ENCODE measurements at places on chromosomes 4 and X. TPM values are rescaled to one million over a fixed set of nuclear protein-coding genes. Genes with fewer than 3 reads are reported as not detected.

The ADAMTS3 gene
- 0.08 TPM for total RNA-seq

DNA sequence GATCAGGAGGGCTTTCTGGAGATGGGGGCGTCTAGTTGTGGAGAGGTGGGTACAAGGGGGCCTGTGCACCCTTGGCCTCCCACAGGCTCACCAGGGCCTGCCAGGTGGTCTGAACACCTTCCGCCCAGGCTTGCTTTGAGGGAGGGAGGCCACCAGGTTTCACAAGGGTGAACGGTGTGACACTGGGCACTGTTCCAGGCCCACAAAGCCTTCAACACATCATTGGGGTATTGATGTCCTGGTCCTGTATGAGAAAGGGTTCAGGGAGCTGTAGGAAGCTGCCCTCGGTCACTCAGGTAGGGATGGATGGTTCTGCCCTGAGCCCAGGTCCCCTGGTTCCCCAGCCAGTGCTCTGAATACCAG lies 6.0 kb downstream of the HTRA3 start:
- no peak for DNase-seq
- no peaks in the 10 kb centered on the region for H3K4me1 ChIP-seq
- no peak overlapping the region for H3K27ac ChIP-seq
- peaks cover 2% of the 10 kb centered on the region for H3K27me3 ChIP-seq
- H3K4me3 ChIP-seq = no peak overlapping the region

DNA sequence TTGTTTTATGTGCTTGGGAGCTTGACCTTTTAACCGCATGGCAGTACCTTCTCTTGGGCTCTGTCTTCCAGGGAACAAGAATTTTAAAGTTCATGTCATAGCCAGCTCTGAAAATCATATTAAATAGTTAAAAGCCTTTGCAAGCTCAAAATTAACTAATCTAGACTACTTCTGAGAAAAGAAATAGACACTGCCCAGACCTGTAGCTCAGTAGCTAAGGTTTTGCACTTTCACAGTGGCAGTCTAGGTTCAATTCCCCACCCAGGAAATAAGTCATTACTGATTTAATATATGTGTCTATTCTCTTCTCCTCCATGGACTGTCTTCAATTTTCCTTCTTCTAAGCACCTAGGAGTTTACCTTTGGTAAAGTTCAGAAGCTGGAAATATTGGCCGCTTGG lies 27.4 kb downstream of the HSD17B11 start:
- no peak for DNase-seq
- H3K27ac ChIP-seq = no peak overlapping the region
- H3K4me1 ChIP-seq = peaks cover 7% of the 10 kb centered on the region
- no peaks in the 10 kb centered on the region for H3K36me3 ChIP-seq
- H3K4me3 ChIP-seq = no peak overlapping the region
- no peaks in the 10 kb centered on the region for H3K27me3 ChIP-seq

GRCh38 chr4:104868958-104869357 lies 277.7 kb upstream of the TET2 start:
- H3K27me3 ChIP-seq = no peaks in the 10 kb centered on the region
- H3K36me3 ChIP-seq = no peaks in the 10 kb centered on the region
- H3K27ac ChIP-seq = no peak overlapping the region
- no peak for DNase-seq
- H3K4me1 ChIP-seq = no peaks in the 10 kb centered on the region

DNA sequence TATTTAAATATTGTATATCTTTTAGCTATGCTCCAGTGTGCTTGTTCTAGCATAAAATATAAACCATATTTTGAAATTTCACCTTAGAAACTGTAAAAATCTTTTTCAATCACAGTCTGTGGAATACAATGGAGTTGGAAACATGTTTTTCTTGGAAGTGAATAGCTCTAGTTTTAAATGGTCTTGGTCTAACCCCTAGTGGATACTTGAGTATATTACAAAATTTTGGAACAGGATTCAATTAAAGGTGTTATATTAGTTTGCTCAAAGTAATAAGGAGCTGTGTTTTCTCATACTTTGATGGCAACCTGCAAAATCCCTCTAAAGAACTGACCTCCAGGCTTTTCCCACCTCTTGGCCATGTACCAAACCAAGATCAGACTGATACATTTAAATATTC lies 48.2 kb downstream of the STK26 start:
- no peaks in the 10 kb centered on the region for H3K4me1 ChIP-seq
- peaks cover 4% of the 10 kb centered on the region for H3K27me3 ChIP-seq
- H3K4me3 ChIP-seq = no peak overlapping the region
- no peak for DNase-seq
- H3K36me3 ChIP-seq = no peaks in the 10 kb centered on the region
